ENCODE measurements at places on chromosomes 2 and 18.

GRCh38 chr2:235793163-235793752 is 299.4 kb downstream of the AGAP1 start:
- no peak for DNase-seq

GRCh38 chr2:143675021-143675420 is 545.8 kb downstream of the ARHGAP15 start:
- no peak for DNase-seq

DNA sequence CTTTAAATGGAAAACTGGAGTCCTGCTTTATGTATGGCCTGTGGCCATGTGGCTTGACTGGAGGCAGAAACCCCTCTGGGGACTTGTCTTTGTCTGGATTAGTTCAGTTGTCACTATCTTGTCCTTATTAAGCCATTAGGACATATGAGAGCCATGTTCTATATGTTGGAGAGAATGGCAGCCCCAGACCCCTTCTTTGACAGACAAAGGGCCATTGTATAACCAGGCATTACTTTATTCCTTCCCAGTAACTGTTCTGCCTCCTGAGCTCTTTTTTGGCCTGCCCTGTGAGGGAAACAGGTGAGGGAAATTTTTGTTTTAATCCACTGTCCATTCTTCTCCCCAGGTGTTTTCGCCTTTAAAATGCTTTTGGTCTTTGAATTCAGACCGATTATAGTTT is 43.3 kb downstream of the FSHR start:
- DNase-seq: no peak

GRCh38 chr2:145411493-145411892 is 891.6 kb upstream of the ZEB2 start:
- DNase-seq: no peak

DNA sequence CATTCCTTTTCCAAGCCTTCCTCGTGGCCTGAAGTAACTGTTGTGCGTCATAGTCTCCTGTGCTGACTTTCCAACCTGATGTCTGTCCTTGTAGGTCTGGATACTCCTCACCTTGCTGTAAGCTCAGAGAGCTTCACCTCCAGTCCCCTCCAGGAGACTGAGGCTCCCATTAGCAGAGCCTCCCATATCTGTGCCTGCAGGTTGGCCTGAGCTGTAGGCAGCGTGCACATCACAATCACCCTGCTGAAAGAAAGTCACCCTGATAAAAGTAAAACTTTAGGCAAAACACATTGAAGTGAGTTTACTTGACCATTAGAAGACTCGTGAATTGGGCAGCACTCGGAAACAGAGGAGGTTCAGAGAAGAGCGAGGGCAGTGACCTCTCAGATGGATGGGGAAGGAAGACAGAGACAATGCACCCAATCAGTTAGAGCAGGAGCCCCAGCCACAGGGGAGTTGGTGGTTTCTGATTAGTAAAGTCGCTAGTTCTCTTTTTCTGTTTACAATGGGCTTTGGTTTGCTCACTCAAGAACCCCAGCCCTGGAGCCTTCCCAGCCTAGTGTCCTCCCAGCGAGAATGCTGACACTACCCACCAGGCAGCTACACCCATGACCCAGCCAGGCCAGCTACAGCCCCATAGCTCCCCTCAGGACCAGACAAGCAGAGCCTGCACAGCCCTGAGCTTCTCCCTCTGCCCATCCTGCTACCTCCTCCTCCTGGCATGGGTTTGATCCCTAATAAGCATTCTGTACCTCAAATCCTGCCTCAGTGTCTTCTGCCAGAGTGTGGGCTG is 12.1 kb upstream of the TPO start:
- DNase-seq: no peak

DNA sequence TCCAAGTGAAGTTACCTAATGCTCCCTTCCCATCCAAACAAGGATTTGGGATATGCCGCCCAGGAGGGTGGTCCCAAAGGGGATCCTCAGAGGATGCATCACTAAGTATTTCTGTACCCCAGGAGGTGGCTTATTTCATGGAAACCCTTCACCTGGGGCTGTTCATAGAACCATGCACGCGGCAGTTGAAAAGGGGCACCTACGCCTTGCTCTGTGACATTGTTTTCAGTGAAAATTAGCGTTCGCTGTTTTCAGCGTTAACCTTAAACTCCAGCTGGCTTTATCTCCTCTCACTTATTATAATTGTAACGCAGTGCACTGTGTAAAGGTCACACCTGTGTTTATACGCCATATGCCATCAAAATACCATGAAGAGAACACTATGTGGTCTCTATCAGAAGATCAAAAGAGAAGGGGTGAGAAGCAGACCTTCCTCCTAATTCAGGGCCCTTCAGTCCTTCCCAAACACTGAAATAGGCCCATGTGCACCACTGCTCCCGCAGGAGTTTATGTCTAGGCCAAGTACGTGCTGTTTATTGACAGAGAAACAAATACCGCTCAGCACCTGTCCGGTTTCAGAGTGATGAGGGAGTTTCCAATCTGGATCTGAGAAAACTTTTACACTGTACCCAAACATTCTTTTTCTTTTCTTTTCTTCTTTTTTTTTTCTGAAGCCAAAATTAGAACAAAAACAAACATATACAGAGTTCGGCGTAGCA is 162.1 kb downstream of the BCL2 start:
- no peak for DNase-seq

DNA sequence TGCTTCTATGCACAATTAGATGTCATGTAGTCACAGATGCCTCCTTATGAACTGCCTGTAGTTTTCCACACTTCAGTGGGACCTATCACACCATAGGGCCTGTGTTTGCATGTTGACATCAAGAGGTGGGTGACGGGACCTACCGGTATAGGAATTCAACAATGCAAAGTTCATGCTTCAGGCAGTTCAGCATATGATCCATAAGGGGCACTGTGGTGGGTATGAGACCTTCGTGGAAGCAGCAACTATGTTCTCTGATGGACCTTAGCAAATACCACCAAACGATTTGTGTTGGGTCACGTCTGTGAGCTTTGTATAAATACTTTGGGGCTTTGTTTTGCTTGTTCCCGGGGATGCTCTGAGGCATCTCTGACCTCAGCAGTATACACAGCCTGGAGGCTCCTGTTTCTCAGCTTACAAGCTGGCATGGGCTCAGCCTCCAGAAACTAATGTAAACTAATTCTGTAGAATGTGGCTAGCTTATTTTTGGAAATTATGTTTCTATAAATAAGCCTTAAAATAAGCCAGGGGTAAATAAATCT is 111.6 kb downstream of the DTNA start:
- no peak for DNase-seq

DNA sequence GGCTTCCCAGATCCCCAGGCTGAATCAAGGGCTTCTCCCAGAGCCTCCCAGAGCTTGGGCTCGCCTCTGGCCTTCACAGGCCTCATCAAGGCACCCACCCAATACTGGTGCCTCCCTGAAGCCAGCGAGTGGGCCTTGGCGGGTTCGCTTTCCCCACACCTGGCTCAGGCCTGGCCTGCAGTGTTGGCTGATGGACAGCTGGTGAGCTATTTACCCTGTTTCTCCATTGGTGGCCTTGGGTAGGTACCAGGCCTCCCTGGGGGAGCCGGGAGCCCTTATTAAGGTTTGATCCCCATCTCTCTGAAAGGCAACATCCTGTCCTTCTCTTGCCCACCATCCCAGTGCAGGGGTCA is 18.2 kb upstream of the DUSP2 start:
- DNase-seq: no peak

GRCh38 chr2:128625963-128626759 is 307.5 kb upstream of the HS6ST1 start:
- no peak for DNase-seq

- no peak for DNase-seq
These were observed 134.1 kb downstream of the ACOXL start for GRCh38 chr2:110866466-110866865.

- DNase-seq: no peak
These were observed 482.2 kb downstream of the SPAG16 start for GRCh38 chr2:213766465-213766901.

DNA sequence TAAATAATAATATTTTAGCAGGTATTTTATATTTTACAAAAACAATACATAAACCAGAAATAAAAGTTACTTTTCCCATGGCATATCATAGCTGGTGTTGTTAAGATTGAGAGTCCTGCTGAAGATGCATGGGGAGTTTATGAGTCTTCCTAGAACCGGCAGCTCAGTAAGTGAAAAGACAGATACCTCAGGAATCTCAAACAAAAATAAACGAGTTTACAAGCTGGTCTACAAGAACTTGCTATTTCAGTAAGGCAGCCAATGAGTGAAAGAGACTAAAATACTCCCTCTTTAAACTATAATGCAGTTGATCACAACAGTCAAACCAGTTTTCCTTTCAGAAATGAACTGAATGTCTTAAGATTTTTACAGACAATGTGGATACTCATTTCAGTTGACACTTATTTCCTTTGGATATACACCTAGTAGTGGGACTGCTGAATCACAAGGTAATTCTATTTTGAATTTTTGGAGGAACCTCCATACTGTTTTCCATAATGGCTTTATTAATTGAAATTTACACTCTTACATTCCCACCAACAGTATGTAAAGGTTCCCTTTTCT is 8.9 kb downstream of the GAREM1 start:
- DNase-seq: no peak

GRCh38 chr2:238174701-238175100 is 15.9 kb downstream of the ERFE start:
- DNase-seq: no peak

- DNase-seq: no peak
These were observed 398.6 kb upstream of the CDH7 start for GRCh38 chr18:65352186-65352585.

- DNase-seq: no peak
These were observed 43.9 kb upstream of the RFX8 start for GRCh38 chr2:101518578-101519492.

DNA sequence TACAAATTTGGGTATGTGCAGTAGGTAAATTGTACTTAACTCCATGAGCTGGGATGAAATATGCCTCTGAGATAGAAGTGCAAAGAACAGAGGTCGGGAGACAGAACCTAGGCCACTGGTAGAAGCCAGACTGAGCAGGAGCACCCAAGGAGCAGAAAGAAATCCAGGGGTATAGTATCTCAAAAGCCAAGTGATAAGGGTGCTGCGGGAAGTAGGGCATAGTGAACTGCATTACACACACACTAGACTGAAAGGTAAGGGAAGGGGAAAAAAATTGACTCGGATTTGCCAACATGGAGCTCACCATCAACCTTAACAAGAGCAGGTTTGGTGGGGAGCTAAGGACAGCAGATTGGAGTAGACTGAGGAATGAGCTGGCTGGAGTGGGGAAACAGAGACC is 89.3 kb upstream of the TMEM247 start:
- no peak for DNase-seq

DNA sequence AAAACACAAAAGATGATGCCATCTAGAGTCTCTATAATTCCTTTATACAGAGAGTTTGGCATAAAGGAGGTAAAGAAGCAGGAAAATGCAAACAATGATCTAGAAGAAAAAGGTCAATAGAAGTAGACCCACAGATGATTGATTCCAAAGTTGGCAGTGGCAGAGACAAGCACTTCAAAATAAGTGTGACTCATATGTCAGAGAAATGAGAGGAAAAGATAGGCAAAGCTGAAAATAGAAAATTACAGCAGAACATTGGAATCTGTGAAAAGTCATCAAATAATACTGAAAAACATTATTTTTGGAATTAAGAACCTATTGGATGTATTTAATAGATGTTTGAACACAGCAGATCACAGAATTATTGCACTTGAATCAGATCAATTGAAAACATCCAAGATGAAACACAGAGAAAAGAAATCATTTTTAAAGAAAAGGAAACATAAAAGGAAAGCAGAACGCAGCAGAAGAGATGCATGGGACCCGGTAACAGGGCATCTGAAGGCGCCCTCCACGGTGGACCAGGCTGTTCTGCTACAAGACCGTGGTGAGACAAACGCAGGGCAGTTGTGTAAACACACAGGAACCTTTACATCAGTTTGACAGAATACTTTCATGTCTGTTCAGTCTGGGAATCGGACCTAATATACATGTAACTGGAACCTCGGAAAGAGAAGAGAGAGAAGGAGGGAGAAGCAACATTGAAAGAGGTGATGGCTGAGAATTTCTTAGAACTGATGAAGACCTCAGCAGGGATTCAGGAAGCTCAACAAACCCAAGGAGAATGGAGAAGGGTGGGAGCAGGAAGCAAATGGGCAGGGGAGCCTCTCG is 74.6 kb upstream of the GPC1 start:
- DNase-seq: no peak

- no peak for DNase-seq
These were observed 10.3 kb downstream of the SNED1 start for GRCh38 chr2:241008711-241009121.

DNA sequence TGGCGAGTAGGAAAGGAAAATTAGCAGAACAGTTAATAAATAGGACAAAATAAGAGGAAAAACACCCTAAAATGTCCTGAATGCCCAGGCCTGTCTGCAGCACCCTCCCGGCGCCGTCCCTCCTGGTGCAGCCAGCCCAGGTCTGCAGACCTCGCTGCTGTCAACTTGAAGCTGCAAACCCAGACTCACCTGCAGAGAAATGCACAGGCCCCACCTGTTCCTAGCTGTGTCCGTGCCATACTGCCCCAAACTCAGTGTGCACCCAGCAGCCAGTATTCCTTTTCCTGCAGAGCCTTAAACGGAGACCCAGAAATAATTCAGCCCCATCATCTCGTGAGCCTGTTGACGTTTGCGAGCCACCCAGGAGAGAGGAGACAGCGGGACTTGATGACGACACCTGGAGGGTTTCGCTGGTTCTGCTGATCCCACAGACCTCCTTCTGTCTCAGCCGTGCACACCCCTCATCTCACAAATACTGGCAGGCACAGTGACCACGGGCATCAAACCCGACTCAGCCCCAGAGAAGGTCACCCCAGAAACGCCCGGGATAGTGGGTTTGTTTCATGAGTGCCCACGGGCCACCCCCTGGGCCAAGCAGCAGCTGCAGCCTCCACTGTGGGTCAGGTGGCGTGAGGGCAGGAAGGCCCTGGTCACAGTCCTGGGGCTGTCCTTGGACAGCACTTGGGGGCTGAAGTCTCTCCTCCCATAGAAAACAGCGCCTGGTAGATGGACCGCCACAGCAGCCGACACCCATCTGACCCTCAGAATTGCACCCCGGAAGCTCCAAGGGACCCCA is 239.5 kb upstream of the SALL3 start:
- no peak for DNase-seq

DNA sequence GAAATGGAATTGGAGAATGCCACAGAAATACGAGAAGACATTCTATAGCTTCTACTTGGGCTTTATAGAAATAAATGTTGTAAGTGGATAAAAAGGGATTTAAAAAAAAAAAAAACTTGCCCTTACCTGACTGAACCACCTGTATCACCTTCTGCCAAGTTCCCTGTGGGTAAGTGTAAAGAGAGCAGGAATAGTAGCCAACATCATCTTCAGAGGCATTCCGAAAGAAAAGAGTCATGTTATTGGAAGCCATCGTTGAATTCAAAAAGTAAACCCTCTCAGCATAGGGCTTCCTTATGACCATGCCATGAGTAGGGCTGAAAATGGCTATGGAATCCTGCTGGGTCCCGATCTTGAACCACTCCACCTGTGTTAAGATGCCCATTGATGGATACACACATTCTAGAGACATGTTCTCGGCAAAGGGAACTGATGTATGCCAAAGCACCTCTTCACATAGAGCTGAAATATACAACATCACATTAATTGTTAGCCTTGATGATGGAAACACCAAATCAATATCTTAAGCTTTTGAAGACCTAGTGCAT is 991 bp downstream of the CD226 start:
- DNase-seq: no peak

- DNase-seq: no peak
These were observed 51.6 kb upstream of the FMNL2 start for GRCh38 chr2:152283392-152283791.
